ENCODE measurements at places on chromosomes 16 and 17.

GRCh38 chr17:45013021-45013997 lies 38.1 kb downstream of the DCAKD start:
- DNase-seq, result no peak

DNA sequence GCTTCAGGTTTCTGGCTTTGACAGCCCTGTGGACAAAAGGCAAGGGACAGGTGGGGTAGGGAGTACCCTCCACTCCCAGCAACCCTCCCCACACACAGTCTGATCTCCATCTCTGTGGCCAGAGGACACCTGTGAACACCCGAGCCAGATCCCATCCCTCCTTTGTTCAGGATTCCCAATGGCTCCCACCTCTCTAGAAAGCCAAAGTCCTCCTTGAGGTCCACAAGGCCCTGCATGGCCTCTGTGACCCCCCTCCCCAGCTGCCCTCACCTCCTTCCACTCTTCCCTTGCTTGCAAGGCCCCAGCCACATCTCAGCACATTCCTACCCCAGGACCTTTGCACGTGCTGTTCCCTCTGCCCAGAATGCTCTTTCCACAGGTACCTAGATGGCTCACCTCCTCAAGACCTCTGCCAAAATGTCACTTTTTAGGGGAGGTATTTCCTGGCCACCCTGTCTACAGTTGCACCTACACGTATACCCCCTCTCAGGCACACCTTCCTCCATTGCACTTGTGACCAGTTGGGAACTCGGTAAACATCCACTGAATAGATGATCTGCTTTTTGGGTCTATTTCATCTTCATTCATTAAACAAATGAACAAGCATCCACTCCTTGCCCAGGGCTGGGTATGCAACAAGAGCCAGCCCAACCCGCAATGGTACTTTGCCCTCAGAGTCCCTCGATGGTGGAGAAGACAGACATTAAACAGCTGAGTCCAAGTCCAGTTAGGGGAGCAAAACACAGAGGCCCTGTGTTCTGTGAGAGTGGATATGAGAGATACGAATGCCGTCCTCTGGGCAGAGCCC lies 107.0 kb downstream of the CRLF3 start:
- DNase-seq, result no peak

GRCh38 chr17:27430882-27431491 lies 25.3 kb upstream of the KSR1 start:
- DNase-seq, result peak; percentile 30

DNA sequence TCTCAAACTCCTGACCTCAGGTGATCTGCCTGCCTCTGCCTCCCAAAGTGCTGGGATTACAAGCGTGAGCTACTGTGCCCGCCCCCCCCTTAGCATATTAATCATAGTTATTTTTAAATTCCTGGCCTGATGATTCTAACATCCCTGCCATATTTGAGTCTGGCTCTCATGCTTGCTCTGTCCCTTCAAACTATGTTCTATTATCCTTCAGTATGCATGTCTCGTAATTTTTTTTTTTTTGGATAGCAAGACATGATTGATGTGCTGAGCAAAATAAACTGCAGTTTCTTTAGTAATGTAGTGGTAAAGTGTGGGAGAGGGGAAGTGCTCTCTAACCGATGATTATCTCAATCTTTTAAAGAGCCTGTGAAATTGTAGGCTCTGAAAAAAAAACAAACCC lies 34.3 kb upstream of the TMEM92 start:
- no peak for DNase-seq

GRCh38 chr17:81397314-81398175 lies 2.3 kb downstream of the BAHCC1 start:
- DNase-seq, result peak; percentile 72

DNA sequence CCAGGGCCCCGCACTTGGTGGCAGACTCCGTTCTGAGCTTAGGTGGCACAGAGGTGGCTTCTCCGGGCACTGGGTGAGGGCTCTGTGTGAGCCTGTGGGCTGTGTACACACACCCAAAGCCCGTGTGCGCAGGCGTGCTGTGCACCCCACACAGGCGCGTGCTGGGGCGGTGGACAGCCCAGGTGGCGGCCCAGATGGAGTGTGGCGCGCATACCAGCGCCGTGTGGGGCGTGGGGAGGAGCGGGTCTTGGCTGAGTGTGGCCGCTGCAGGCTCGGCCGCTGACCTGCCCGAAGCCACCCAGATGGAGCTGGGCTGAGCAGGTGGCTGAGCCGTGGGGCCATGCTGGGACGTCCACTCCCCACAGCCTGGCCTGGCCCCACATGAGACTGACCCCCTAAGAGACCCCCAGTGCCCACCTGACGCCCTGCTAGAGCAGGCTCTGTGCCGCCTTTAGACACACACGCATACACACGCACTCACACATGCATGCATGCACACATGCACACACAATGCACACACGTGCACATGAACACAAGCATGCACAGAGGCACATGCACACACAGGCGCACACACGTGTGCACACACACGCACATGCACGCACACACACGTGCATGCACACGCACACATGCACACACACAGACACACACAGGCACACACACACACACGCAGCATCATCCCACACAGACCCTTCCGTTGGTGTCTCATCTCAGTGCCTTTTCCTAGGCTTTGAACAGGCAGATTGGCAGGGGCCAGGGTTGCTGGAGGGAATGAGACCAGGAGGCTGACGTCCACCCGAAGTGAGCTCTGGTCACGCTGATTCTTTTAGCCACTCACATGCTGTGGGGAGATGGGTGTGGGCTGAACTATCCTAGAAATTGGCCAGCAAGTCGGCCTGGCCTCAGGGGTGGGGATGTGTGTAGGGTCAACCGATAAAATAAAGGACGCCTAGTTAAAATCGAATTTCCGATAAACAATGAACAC lies 2.1 kb downstream of the PRR35 start:
- DNase-seq, result no peak

- DNase-seq, result no peak
Observed at GRCh38 chr17:35716897-35717465, 14.5 kb upstream of the RASL10B start.

- DNase-seq, result peak; percentile 69
Observed at GRCh38 chr17:43020789-43021740, 1.1 kb downstream of the VAT1 start.

- DNase-seq, result no peak
Observed at GRCh38 chr17:73313526-73314127, 1.8 kb upstream of the CDC42EP4 start.

DNA sequence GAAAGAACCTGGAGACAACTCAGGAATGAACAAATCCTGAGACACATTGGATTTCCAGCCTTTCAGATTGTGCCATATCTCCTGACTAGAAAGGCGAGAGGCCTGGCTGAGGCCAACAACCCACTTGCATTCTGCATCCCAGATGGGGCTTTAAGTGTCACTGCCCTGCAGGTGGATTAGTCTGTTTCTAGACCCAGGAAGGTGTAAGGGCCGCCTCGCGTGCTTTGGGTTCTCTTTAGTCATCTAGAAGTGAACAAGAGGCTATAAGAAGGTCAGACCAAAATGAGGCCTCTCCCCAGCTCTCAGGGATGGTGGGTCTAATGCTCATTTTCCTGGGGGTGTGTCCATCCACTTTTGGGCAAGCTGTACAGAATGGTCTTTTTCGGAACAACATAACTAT lies 4.9 kb downstream of the SAP30BP start:
- DNase-seq, result no peak

DNA sequence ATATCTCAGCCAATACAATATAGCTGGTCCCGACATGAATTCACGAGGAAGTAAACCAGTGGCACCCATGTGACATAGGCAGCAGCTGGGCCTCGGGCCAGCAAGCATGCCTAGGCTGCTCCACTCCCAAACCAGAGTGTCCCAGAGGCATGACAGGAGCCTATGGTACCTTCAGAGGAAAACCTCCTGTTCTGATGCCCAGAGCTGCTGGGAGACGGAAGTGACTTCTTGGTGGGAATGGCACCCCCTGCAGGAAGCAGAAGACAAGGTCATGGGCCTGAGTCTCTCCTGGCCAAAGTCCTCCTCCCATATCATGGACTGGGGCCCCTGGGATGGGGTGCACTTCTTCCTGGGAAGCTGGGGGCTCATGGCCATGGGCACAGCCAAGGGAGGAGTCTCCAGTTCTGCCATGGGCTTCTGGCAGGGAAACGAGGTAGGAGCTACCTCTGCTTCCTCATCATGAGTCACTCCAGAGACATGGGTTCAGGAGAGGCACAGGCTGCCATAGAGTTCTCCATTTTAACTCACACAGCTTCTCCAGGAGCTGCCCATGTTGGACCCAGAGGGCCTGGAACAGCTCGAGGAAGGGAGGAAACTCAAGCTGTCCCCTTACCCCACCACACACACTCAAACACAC lies 13.4 kb downstream of the FBF1 start:
- peak; percentile 30 for DNase-seq

GRCh38 chr17:63405741-63406261 lies 40.3 kb downstream of the CYB561 start:
- DNase-seq, result peak; percentile 81

DNA sequence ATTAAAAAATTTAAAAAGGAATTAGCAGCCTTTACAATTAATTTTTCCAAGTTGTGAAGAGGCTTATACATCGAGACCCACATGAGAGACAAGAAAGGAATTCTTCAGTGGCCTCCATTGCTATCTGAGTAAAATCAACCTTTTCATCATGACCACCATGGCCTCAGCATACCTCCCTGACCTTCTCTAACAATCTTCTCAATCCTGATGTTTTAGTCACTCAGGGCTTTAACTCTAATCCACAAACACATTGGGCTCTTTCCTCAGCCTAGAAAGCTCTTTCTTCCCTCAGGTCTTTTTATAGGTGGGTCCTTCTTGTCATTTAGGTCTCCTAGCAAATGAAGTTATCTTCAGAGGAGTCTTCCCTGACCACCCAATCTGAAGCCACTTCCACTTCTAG lies 46.4 kb downstream of the SPOP start:
- no peak for DNase-seq

DNA sequence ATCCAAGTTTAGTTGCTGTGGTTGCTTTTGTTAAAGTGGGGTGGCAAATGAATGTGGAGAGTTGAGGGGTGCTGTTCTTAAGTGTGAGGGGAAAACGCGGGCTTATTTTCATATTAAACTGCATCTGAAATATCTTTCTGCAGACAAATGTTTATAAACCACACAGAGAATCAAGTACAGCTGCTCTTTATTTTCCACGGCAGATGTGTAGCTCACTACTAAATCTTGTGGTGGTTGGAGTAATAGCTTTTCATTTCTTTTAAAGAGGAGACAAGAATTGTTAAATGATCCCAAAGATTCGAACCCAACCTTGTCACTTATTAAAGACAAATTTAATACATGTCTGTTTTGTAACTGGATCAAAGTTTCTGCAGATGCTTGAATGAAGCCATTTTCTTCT lies 2.1 kb downstream of the CLTC start:
- no peak for DNase-seq

DNA sequence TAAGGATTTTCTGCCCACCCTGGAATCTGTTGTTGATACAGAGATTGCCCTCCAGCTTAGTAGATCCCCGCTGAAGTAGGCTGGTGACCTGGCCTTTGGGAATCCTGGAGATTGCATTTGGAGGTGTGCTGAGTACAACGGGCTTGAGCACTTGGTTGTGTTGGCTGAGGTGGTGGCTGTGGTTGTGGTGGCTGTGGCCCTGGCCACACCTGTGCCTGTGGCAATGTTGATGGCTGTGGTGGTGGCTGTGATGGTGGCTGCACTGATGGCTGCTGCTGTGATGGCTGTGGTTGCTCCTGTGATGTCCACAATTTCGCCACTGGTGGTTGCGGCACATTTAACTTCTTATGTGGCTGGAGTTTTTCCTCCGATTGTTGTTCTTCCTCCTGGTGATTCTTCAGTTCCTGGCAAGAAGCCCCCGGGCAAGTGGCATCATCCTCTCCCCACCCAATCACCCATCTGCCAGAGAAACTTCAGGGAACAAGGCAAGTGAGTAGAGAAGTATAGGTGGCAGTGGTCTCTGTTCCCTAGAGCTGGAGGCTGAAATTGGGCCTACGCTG lies 4.2 kb downstream of the CCDC200 start:
- no peak for DNase-seq

DNA sequence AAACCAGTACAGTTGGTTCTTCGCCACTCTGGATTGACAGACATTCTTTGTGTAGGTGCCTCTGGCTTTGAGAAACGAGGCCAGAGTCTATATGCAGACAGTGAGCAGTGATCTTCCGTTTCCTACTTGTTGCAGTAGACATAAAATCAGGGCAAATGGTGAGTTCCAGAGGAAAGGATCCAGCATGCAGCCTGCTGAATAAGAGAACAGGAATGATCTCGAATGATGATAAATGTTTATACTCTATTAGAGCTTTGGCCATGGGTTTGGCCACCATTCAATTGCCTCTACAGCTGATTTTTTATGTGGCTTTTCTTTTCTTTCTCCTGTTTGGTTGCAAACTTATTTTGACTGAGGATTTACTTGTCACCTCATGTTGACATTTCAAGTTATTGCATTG lies 286.7 kb downstream of the IRX3 start:
- DNase-seq, result no peak

GRCh38 chr17:76123191-76123499 lies 17.9 kb downstream of the FOXJ1 start:
- no peak for DNase-seq

GRCh38 chr17:1566505-1567199 lies 4.1 kb upstream of the PITPNA start:
- no peak for DNase-seq

DNA sequence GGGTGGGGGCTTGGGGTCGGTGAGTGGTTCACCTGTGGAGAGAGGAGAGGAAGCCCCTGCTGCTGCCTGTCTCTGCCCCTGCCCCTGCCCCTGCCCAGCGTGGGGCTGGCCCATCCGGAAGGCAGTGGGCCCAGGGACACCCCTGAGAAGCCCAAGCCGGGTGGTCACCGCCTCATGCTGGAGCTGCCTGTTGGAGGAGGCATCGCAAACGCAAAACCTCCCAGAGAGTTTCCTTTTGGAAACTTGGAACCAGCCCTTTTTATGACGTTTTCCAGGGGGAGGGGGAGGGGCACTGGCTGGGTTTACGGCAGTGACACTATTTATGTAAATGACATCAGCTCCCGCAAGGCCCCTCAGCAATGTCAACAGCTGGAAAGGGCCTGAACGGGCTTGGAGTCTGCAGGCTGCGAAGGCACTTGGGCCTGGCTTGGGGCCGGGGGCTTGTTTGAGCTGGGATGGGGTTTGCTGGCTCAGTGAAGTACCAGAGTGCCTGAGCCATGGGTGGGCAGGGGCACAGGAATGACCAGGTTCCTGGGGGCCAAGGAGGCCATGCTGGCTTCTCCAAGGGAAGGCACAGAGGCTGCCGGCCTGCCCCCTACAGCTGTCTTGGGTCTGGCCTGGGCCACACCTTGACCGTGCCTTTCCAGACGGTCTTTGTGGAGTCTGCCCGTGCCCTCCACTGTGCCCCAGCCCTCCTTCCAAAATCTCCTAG lies 219.5 kb downstream of the NTN1 start:
- peak; percentile 72 for DNase-seq
